Lower lobe of right lung (tissue), 2 donors: ENCODE measurements at places on chromosomes 16 and 17. TPM values are rescaled to one million over a fixed set of nuclear protein-coding genes. Genes with fewer than 3 reads are reported as not detected.
A peak's percentile ranks its signal among the peaks of the same experiment; 100 is the strongest.

DNA sequence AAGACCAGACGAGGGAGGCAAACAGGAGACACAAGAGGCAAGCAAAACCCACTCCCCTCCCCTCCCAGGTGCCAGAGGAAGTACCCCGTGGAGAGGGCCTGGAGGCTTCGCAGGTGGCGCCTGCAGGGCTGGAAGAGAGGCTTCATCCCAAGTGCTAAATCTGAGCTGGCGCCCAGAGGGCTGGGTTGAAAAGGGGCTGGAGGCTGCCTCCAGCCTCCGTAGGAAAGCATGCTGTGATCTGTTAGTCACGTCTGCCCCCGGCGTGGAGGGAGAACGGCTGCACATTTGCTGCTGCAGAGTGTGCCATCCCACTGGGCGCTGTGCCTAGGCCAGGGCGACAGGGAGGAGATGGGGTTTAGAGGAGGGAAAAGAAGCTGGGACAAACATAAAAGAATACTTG lies 16.9 kb downstream of the RPH3AL start:
- no peak for DNase-seq

DNA sequence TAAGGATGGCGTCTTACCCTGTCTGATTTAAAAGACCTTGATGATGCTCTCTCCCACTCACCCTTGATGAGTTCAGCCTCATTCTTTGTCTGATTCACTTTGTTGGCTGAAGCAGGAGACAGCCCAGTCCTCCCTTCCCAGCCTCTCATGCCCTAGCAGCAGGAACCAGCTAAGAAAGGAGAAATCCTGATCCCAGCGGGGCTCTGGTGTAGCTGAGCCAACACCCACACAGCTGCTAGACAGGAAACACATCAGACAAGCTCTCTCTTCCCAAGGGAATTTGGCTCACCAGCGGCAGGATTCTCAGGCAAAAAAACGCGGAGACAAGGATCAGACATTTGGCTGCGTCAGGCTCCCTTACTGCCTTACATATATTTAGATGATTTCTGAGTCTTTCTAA lies 211.5 kb downstream of the CDH11 start:
- no peak for DNase-seq

- DNase-seq, result peak; percentile 99
Measured at GRCh38 chr17:40100669-40101366, 429 bp upstream of the NR1D1 start.

GRCh38 chr17:881778-882177 lies 97.8 kb downstream of the NXN start:
- DNase-seq, result no peak

DNA sequence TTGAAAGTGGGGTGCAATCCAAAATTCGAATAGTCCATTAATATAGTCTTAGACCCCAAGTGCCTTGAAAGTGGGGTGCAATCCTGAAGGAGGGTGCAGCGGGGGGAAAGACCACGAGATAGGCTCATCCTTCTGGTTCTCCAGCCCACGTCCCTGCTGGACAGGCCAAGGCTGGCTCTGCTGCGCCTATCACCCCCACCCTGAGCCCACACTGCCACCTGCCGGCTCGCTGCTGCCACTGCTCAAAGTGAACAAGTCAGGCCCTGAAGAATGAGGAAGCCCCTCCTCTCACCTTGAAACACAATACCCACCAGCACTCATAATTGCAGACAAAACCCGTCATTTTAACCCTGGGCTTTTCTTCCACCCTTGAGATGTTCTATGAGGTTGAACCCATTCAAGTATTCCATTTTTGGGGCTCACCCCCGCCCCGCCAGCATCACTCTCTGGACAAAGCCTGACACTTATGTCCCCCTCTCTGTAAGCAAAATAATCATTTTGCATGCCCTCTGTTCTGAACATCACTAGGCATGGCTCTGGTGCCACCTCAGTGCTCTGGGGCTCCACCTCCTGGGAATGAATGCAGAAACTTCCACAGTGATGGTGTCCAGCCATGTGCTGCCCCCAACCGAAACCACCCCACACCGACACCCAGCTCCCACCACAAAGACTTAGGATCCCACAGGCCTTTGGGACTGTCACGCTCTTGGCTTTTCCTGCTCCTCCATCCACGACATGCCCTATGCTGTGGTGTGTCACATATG lies 56.8 kb downstream of the BEAN1 start:
- DNase-seq, result peak; percentile 87

- DNase-seq, result no peak
Measured at GRCh38 chr16:78092758-78093157, 6.7 kb upstream of the WWOX start.

DNA sequence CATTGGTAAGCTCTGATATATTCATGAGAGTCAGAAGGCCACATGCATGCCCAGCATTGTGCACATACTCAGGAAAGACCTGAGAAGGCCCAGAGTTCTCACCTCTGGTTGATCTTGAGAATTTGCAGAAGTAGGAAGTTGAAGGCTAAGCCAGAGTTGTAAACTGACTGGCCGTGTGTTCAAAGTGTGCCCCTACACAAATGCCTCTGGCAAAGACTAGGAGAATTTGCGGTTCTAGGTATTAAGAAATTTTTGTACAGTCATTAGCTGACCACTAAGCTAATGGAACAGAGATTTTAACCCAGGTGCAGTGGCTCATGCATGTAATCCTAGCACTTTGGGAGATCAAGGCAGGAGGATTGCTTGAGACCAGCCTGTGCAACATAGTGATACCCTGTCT lies 25.0 kb downstream of the FBXL20 start:
- no peak for DNase-seq

DNA sequence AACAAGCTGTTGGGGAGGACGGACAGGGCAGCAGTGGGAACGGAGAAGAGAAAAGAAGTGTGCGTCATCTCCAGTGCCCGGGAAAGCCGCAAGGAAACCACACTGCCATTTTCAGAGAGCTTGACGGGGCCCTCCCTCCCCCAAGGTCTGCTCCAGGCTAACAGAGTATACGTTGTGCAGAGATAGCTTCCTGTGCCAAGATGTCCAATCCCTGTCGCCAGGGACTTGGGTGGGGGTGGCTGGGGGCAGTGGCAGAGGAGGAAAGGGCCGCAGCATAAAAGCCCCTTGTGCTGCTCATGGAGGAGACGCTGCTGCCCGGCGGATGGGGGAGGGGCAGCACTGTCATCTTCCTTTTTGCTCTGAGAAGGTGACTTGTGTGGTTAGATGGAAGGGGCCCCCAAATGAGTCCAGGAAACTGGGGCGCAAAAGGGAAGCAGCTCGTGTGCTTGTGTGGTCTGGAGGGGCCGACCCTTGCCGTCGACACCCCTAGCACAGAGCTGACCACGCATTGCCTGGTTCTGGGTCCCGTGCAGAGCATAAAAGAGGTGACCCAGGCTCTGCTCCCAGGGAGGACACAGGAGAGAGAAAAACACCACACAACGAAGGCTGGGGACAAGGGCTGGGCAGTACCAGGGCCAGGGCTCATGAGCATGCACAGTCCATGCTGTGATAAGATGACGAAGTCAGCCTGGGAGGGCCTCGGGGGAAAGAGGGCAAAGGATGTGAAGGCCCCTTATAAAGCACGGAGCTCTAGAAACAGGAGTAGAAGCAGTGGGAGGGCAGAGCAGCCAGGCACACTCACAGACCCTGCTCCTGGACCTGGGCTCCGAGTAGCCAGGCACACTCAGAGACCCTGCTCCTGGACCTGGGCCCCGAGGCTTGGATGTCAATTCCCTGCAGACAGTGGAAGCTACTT lies 372.7 kb downstream of the SLC39A11 start:
- DNase-seq, result no peak

- no peak for DNase-seq
Measured at GRCh38 chr16:56289862-56290261, 98.6 kb downstream of the GNAO1 start.

DNA sequence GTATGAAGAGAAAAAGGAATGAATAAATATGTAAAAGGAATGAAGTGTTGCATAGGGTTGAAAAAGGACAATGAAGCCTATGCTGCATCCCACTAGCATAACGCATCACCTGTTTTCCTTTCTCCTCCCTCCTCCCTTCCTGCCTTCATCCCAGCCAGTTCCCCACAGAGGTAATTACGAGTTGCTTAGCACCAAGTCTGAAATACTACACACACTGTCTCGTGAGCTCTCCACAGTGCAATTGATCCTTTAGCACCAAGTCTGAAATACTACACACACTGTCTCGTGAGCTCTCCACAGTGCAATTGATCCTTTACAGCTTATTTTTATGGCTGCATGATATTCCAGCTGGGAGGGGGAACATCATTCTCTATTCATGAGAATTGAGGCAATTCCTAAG lies 1.1 kb upstream of the DRC7 start:
- no peak for DNase-seq

DNA sequence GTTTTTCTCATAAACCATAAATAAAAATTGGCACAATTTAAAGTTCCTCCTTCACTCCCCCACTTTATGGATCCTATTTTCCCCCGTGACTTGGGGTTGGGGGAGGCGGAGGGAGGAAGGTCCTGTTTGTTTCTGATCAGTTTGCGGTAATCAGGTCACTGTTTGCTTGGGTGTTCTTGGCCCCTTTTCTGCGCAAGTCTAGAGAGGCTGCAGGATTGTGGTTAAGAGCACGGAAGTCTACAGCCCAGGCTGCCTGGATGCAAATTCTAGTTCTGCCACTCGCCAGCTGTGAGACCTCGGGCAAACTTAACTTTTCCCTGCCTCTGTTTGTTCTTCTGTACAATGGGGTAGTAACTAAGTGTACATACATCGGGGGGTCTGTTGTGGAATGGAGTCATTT lies 12.1 kb downstream of the ATP2C2 start:
- no peak for DNase-seq

DNA sequence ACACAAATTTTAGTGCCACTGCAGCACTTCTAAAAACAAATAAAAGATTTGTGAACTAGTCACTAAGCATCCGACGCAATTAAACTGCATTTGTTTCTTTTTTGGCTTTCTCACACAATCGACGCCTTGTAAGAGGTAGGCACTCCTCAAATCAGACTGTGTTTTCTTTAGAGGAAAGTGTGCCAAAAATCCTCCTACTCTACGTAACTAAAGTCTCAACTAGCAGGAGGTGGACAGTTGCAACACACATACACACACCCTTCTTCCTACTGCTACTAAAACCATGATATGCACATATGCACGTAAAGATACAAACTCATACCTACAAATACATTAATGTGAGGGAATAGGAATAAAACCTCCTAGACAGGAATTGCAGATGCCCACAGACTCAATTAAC lies 844.7 kb upstream of the SOX9 start:
- DNase-seq, result no peak

DNA sequence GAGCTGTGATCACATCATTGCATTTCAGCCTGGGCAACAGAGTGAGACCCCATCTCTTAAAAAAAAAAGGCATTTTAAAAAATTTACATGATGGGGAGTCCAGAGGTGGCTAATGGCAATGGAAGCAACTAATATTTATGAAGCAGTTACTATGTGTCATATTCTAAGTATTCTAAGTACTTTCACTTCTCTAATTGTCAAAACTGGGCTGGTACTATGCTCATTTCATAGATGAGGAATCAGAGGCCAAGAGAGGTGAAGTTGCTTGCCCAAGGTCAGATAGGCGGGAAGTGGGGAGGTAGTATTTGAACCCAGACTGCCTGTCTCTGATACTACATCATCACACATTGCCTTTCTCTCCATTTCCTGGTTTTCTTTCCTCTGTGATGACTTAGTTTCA lies 50.7 kb downstream of the SLC5A11 start:
- no peak for DNase-seq

DNA sequence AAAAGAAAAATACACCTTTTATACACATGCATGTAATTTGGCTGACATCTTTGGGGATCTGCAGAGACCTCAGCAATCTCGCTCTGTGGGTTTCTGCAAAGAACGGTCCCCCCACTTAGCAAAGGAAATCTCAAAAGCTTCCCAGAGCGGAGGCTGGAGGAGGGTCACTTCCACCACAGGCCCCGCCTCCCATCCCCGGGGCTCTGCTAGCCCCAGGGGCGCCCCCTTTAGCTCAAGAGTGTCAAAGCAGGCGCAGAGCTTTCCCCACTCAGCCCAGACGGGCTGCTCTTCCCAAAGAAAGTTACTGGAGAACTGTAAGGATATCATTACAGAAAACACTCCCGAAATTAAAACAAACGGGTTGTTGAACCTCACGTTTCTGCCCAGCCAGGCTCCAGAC lies 11.4 kb downstream of the SLC13A5 start:
- DNase-seq, result no peak

DNA sequence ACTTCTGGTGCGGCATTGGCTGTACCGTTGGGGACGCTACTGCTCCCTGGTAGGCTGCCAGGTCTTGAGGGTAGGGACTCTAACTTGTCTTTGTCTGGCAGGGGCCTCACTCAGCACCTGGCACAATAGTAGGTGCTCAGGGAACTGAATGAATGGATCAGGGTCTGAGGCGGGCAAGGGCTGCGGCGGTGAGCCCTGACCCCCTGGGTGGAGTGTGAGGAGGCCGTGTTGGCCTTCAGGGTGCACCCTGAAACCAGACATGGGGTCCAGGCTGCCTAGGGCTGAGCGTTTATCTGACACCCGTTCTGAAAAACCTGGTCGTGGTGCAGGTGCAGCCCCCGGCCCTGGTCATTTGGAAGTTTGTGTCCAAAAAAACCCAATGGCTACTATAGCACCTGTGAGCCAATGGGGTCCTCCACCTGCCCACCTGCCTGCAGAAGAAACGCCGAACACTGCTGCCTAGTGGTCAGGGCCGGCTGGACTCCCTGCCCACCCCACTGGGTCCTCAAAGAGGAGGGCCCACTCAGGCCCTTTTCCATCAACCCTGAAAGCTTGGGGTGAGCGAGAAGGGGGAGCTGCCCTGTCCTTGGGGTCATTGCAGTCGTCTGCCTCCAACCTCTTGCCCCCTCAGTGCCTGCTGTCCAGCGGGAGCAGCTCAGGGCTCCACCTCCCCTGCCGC lies 4.9 kb upstream of the ATP6V0C start:
- no peak for DNase-seq

DNA sequence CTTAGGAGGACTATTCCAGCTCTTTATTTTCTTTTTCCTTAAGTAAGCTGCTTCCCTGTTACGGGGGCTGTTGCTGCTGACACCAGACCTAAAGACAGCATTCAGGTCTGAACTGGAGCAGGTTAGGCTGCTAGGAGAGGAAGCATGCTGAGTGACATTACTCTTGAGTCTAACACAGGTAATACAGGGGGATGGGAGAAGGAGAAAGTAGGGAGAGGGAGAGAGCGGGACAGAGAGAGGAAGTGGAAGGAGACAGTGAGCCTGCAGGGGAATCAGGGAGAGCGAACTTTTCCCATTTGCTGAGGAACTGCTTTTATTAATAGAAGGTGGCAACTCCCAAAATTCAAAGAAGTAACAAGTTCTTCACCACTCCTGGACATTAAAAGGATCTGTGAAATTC lies 130.9 kb downstream of the PARN start:
- DNase-seq, result no peak

NRN1L gene
- total RNA-seq, result 1.7 TPM

C16orf89 gene
- 198 TPM for total RNA-seq

RMI2 gene
- 1.7 TPM for total RNA-seq

LGALS9 gene
- 349 TPM for total RNA-seq

CSF3 gene
- total RNA-seq, result 1.9 TPM

PRSS8 gene
- total RNA-seq, result 75.4 TPM

TLCD3A gene
- total RNA-seq, result 8.9 TPM

MARCHF10 gene
- 5.1 TPM for total RNA-seq

BCAR1 gene
- 65.1 TPM for total RNA-seq

PKMYT1 gene
- total RNA-seq, result 4.0 TPM
